ENCODE measurements at places on chromosomes 3 and 15.

DNA sequence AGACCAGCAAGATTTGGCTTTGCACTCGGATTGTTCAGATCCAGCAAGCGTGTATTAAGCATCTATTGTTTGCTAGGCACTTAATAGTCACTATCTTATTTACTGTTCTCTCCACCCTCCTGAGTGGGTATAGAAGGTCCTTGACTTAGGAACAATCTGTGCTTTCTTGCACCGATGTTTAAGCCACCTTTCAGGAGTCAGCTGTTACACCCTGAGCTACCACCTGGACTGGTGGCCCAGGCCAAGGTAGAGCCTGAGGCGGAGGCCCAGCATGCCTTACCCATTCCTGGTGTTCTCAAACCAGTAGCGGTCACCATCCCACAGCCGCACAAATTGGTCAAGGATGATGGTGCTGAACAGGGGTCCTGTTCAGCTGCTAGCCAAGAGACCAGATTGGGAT lies 10.0 kb downstream of the DUOX1 start:
- DNase-seq, result peak; percentile 70

DNA sequence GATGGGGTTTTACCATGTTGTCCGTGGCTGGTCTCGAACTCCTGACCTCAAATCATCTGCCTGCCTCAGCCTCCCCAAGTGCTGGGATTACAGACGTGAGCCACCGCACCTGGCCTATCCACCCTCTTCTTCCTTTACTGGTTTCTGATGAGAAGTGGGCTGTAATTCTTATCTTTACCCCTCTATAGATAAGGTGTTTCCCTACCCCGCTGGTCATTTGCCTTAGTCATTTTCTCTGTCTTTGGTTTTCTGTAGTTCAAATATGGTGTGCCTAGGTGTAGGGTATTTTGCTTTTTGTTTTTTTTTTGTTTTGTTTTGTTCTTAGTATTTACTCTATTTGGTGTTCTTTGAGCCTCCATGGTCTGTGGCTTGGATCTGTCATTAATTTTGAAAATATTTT lies 41.3 kb downstream of the APBA2 start:
- no peak for DNase-seq

GRCh38 chr15:83578691-83579090 lies 75.2 kb upstream of the ADAMTSL3 start:
- DNase-seq, result no peak

GRCh38 chr15:67843092-67843501 lies 3.3 kb upstream of the RNU6-1 start:
- no peak for DNase-seq

DNA sequence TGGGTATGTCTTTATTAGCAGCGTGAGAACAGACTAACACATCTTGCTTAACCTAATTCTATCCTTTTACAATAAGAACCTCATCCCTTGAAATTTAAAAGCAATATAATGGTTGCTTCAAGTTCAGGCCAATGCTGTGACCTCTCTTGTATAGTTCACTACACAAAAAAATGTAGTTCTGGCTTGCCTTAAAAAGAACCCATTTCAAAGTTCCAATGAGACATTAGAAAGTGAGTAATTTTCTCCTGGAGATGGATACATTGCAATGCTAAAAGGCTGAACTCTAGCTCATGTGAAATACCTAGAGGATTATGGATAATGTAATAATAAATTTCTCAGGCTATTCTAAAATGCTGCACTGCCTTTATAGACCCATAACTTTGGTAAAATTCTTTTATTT lies 47.8 kb downstream of the ATP13A4 start:
- no peak for DNase-seq

GRCh38 chr3:152317956-152318355 lies 49.2 kb downstream of the MBNL1 start:
- DNase-seq, result no peak

GRCh38 chr3:123686251-123686650 lies 101.4 kb upstream of the HACD2 start:
- DNase-seq, result no peak

DNA sequence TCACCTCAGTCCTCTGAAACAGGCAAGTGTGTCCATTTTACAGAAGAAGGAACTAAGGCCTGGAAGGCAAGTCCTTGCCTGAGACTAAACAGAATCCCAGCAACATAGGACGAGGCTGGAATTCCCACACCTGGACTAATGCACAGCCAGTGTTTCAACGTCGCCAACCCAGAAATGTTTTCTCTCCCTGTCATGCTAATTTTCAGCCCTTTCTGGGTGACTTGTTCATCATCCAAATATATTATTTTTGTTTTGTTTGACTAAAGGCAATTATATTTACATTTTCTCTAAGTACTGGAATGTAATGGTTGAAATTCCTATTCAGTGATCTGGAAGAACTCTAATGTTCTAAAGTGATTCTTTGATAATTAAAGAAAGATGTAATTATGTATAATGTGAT lies 51.8 kb downstream of the BTD start:
- DNase-seq, result no peak

DNA sequence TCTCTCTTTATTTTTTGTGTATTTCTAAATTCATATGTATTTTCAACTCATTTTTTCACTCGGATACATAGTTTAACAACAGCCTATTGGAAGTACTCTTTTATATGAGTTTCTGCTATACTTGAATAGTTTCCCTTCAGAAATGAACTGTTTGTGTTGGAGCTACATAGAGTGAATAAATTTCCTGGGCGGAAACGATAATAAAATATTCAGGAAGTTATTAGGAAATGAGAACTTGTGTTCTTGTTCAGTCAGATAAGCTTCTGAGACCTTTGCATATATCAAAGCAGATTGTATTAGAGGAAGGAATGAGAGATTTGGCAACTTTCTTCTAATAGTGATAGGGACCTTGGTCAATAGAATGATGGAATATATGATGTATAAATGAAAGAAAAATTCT lies 27.3 kb downstream of the NEO1 start:
- DNase-seq, result no peak

DNA sequence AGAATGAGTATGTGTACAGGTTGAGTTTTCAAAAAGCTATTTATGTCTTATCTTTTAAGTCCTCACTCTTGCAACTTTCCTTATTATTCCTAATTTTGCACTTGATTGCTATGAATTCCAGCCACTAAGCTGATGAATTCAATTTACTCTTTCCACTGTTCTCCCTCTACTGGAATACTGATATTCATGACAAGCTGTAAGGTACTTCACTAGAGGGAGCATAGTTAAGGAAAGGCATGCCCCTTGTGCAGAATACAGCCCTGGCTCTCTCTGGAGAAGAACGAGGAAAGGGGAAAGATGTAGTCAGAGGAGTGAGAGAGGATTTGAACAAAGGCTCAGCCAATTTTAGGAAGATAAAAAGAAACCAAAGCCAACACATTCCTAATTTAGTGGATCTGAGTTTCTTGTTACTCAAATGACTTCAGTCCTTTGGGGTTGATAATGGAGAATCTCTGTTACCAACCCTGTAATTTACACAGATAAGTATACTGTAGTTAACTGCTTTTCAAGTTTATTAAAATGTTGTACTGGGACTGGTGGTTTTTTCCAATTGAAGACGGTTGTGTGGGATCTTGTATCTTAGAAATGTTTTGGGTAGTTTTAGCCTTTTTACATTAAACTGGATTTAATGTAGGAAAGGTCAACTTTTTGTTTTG lies 4.0 kb downstream of the SCAANT1 start:
- no peak for DNase-seq

GRCh38 chr3:194485881-194486539 lies 792 bp downstream of the ATP13A3 start:
- DNase-seq, result no peak

DNA sequence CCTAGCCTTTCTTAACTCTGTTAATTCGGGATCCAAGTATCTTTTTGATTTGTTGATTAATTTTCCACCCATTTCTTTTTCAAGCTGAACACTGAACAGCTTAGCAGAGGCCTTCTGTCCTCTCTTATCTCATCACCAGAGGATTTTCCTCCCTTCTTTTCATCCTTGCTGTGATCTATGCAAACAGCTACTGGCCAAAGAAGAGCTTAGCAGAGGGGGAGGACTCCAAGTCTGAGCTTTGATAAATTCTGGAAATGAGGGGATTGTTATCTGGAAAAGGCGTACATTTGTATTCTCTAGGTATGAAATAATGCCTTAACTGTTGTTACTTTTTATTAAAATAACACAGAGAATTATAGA lies 13.4 kb downstream of the DZIP3 start:
- DNase-seq, result no peak

GRCh38 chr3:190426806-190427507 lies 22.7 kb downstream of the TMEM207 start:
- DNase-seq, result no peak

DNA sequence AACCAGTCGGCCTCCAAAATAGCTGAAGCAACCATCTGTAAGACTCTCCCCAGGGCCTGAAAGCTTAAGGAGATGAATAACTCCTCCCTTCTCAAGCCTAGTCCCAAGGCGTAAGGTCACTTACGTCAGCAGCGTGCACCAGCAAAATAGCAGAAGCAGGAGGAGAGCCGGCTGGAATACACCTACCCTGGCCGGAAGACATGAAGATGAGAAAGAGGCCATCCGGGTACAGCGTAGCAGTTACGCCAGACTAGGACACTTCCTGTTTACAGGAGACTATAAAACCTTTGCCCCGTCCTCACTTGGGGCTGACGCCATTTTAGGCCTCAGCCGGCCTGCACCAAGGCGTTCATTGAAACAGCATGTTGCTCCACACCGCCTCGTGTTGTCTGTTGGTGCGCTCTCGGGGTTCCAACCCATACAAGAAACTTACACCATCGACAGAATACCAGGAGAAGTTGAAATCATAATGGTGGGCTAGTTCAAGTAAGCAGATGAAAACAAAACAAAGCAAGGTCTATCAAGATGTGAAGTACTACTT lies 2.5 kb downstream of the CFAP92 start:
- DNase-seq, result no peak

- DNase-seq, result peak; percentile 19
Measured at GRCh38 chr3:154954757-154955156, 125.4 kb upstream of the MME start.
